ENCODE measurements at places on chromosomes 7 and 10. TPM values are rescaled to one million over a fixed set of nuclear protein-coding genes. Genes with fewer than 3 reads are reported as not detected.

TBC1D12 gene
- polyA plus RNA-seq, result 2.9 TPM

MRC1 gene
- not detected for polyA plus RNA-seq

NEURL1 gene
- polyA plus RNA-seq, result 0.35 TPM

SPDYE16 gene
- 0.11 TPM for polyA plus RNA-seq

NFKB2 gene
- 42.8 TPM for polyA plus RNA-seq

SYT15B gene
- polyA plus RNA-seq, result not detected

STK31 gene
- not detected for polyA plus RNA-seq

GIMAP5 gene
- polyA plus RNA-seq, result 16.3 TPM

MET gene
- polyA plus RNA-seq, result not detected

MSMB gene
- not detected for polyA plus RNA-seq

CHAT gene
- not detected for polyA plus RNA-seq

ARHGAP21 gene
- 1.4 TPM for polyA plus RNA-seq

ADAM8 gene
- 70.9 TPM for polyA plus RNA-seq

CFAP69 gene
- polyA plus RNA-seq, result 0.54 TPM

TRIM50 gene
- polyA plus RNA-seq, result not detected

PPP1R9A gene
- polyA plus RNA-seq, result 2.2 TPM

Measured in IgD-negative memory B cell (primary cell).